ENCODE measurements at places on chromosomes 7 and 10.
A peak's percentile ranks its signal among the peaks of the same experiment; 100 is the strongest.

- no peak for DNase-seq
These were observed 119.5 kb downstream of the TCF7L2 start for GRCh38 chr10:113069595-113069994.

DNA sequence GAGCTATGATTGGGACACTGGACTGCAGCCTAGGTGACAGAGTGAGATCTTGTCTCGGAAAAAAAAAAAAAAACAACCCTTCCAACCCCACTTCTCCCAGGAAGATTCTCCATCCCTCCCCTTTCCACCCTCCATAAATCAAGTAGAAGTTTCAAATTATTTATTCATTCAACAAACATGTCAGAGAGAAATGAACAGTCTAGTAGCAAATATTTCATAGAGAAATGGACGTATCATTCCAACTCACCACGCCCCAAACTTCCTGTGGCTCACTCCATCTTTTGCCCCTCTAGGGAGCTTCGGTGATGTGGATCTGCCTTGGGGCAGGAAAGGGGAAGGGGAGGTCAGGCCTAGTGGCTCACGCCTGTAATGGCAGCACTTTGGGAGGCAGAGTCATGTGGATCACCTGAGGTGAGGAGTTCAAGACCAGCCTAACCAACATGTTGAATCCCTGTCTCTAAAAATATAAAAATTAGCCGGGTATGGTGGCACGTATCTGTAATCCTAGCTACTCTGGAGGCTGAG, 638 bp upstream of the TRAPPC14 start:
- no peak for DNase-seq

DNA sequence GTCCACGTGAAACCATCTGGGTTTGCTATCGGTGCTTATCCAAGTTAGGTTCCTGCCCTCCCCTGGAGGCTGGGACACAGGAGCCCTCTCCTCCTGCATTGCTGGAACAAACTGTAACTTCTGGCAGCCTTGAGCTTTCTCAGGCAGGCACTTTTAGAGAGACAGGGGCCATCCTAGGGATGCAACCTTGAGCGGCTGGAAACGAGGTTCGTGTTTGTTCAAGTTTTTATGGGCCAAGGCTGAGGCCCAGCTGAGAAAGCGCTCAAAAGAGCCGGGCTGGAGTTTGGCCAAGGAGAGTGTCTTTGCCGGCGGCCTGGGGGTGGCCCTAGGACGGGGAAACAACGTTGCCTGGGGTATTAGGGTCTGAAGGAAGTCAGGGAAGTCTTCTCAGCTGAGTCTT, 5.5 kb upstream of the MMD2 start:
- no peak for DNase-seq

DNA sequence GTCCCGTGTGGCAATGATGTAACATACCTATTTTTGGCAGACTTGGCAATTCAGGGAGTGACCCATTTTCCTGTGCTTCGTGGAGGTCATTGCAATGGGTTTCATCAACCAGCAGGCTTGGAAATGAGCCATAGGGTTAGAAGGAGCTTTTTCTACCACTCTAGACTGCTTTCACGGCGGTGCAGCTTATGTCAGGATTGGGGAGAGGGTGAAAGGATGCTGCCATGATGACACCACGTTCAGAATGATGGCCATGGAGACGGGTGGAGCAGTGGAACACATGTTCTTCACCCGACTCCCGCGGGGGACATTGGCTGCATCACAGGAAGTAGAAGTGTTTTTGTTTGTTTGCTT, 220.2 kb downstream of the EMX2 start:
- DNase-seq, result no peak

DNA sequence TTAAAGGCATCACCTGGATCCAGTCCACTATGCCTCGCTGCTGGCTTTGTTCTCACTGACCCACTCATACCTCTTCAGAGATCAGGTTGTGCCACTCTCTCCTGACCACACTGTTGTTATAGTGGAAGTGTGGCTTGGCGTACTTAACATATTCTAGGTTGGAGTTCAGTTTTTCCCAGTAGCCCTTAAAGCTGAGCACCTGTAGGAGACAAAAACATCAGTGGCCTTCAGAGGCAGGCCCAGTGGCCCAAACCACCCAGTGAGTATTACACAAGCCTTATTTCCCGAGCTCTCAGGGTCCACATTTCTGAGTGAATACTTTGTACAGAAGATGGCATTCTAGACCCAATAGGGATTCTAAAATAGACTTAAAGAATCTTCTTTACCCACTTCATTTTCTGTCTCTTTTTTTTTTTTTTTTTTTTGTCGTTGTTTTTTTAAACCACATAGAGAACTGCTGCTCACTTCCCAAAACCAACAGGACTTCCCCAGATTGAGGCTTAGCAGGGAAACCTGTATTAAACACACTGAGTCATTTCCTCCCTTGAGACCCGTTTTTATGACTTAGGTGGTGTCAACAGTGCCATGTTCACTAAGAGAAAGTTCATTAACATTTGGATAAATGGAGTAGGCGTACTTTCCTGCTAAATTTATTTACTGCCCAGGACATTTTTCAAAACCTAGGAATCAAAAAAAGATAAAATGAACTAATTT, 85.8 kb downstream of the GSAP start:
- no peak for DNase-seq

DNA sequence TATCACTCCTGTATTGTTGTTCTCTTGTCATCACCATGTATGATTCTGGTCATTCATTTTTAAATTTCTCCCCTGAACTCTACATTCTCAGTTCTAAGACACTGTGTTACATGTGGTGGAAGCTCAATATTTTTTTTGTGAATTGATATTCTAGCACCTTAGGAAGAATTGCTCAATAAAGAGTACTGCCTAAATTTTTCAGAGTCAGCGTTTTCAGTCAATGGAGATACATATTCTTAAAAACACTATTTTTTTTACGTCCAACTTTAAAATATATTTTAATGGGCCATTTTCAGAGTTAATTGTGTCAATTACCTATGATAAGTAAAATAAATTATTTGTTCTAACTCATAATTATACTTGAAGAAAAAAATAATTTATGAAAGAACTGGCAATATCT, 210.4 kb upstream of the PLXDC2 start:
- DNase-seq, result no peak

DNA sequence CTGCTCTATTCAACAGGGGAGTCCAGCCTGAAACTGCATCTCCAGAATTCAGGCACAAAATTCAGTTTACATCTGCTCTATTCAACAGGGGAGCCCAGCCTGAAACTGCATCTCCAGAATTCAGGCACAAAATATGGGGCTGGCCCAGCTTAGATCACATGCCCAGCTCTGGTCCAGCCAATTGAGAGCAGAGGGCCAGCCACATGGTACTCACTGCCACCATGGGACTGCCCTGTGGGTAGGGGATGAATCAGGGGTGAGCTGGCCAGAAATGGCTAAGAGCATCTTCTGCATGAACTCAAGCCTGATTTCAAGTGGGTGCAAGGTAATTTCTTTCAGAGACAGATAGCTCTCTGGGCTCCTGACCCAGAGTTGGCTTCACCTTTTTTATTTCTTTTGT, 156.6 kb upstream of the LYZL2 start:
- no peak for DNase-seq

DNA sequence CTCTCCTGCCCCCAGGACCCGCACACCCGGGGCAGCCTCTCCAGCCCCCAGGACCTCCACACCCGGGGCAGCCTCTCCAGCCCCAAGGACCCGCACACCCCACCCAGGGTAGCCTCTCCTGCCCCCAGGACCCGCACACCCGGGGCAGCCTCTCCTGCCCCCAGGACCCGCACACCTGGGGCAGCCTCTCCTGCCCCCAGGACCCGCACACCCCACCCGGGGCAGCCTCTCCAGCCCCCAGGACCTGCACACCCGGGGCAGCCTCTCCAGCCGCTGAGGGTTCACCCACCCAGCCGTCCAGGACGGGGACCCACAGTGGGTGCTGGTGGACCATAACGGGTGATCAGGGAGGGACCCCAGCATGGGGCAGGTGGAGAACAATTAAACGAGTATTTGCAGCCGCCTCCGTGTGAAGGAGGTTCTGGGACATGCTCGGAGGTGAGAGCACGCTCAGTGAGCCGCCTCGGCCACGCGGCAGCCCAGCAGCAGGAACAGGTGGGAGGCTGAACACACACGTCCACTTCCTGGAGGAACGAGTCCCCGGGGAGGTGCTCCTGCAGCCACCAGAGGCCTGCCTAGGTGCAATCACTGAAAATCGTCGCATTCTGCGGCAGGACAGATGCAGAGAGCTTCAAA, 107.9 kb downstream of the PDGFA start:
- DNase-seq, result no peak

DNA sequence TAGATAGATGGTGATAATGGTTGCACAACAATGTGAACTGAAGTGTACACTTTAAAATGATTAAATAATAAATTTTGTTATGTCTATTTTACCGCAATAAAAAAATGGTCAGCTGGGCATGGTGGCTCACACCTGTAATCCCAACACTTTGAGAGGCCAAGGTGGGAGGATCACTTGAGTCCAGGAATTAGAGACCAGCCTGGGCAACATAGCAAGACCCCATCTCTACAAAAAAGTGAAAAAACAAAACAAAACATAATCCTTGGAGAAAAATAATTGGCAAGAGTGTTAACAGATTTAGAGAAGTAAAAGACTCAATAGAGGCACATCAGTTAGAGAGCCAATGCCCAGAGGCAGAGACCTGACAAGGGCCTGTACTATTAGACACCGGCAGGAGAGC, 9.9 kb upstream of the RPEL1 start:
- no peak for DNase-seq

DNA sequence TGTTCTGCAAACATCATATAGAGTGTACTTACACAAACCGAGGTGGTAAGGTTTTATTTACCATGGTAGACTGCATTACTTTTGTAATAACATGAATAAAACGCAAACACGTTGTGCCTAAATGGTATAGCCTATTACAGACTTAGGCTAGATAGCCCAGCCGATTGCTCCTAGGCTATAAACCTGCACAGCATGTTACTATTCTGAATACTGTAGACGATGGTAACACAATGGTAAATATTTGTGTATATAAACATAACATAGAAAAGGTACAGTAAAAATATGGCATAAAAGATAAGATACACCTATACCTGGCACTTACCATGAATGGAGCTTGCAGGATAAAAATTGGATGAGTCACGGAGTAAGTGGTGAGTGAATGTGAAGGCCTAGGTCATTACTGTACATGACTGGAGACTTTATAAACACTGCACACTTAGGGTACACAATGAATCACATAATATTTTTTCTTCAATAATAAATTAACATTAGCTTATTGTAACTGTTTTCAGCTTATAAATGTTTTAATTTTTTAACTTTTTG, 16.3 kb downstream of the AKR1D1 start:
- DNase-seq, result no peak

DNA sequence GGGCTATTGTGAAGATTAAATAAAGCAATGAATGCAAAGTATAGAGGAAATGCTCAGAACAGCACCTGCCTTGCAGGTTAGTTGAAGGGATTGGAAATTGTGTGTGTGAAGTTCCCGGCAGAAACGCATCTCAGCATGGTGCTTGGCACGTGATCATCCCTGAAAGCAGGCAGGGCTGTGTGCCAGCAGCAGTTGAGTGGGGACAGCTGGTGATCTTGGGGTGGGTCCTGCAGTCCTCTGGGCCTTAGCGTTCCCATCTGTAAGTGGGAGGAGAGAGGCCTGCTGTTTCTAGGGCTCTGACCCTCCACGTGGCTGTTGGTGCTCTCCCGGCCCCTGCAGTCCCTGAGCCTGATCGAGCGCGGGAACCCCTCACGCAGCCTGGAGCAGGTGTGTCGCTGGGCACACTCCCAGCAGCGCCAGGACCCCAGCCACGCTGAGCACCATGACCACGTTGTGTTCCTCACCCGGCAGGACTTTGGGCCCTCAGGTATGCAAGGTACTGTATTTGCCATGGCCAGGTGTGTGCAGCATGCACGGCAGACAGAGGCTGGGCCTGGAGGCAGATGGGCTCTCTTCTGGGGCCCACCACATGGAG, 55.3 kb downstream of the TBATA start:
- peak; percentile 47 for DNase-seq

DNA sequence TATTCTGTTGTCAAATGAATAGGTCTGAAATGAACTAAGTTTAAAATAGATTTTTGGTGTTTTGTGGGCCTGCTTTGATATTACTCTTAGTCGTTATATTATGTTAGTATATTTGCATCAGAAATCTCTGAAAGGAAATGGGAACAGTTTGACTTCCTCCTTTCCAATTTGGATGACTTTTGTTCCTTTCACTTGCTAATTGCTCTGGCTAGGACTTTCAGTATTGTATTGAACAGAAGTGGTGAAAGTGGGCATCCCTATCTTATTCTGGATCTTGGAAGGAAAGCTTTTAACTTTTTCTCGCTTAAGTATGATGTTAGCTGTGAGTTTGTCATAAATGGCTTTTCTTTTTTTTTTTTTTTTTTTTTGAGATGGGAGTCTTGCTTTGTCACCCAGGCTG, 273.6 kb upstream of the DKK1 start:
- DNase-seq, result no peak

GRCh38 chr10:43421519-43421918, 12.5 kb upstream of the HNRNPF start:
- no peak for DNase-seq

DNA sequence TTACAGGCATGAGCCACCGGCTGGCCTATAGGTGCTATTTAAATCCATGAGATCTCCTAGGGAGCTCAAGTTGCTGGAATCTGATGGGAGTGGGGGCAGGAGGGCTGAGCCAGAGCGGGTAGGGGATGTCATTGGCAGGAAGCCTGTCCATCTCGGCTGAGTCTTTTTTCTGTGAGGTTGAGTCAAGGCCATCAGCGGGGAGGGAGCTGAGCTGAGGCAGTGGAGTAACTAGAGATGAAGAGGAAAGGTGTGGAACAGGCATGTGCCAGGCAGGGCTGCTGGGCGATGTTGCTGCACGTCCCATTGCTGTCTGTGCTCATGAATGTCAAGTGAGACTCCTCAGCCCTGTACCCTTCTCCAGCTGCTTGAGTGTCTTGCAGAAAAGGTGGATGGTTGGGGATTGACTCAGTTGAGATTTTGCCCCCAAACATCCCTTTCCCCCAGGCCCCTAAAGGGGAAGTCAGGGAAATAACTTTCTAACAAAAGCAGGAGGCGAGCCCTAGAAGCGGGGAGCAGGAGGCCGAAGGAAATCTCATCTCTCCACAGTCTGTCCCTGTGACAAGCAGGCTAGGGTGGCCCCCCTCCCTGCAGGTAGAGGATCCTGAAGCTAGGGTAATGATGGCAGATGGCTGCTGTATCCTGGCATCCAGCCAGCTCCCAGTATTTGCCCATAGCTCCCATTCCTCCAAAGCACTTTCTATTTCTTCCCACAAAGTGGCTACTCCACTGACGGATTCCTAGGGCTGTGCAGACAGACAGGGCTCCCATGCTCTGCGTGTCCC, 5.4 kb downstream of the ATP6V1F start:
- peak; percentile 88 for DNase-seq

- DNase-seq, result no peak
These were observed 320.9 kb upstream of the IMMP2L start for GRCh38 chr7:111883241-111883640.

DNA sequence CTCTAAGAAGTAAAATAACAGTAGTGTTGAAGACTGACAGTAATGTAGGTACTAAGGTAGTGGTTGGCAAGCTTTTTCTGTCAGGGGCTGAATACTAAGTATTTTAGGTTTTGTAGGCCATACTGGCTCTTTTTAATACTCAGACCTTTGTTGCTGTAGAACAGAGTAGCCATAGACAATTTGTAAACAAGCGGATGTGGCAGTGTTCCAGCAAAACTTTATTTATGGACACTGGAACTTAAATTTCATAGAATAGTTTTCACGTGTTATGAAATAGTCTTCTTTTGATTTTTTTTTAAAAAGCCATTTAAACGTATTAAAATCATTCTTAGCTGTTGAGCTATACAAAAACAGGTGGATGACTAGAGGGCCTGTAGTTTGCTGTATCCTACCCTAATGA, 121.2 kb downstream of the MLLT10 start:
- DNase-seq, result no peak

- no peak for DNase-seq
These were observed 191.8 kb downstream of the CACNB2 start for GRCh38 chr10:18332048-18332447.

- no peak for DNase-seq
These were observed 22.8 kb downstream of the GRID1 start for GRCh38 chr10:86343761-86344160.
